RPMI8226 (cell line): ENCODE measurements at places on chromosomes 16 and 17.

DNA sequence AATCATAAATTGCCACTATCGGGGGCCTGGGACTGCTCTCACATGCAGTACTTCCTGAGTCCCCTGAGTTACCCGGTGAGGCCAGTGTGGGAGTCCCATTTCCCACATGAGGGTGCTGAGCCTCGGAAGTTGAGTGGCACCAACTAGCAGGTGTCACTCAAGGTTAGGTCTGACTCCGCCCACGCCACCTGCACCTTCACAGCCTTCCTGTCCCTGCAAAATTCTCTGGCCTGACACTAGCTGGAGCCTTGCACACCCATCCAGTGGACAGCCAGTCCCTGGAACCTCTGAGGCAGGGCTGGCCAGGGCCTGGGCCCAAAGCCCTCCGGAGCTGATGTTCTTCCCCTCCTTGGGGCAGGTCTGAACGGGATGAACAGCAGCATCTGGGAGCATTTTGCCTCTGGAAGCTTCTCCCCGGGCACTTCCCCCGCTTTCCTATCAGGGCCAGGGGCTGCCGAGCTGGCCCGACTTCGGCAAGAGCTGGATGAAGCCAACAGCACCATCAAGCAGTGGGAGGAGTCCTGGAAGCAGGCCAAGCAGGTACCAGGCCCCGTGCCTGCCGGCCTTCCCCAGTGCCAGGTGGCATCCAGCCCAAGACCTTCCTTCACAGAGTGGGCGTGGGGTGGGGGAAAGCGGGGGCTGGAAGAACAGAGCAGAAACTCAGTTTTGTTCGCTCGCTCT lies 21.9 kb downstream of the UNC13D start:
- DNase-seq = peak; percentile 71

DNA sequence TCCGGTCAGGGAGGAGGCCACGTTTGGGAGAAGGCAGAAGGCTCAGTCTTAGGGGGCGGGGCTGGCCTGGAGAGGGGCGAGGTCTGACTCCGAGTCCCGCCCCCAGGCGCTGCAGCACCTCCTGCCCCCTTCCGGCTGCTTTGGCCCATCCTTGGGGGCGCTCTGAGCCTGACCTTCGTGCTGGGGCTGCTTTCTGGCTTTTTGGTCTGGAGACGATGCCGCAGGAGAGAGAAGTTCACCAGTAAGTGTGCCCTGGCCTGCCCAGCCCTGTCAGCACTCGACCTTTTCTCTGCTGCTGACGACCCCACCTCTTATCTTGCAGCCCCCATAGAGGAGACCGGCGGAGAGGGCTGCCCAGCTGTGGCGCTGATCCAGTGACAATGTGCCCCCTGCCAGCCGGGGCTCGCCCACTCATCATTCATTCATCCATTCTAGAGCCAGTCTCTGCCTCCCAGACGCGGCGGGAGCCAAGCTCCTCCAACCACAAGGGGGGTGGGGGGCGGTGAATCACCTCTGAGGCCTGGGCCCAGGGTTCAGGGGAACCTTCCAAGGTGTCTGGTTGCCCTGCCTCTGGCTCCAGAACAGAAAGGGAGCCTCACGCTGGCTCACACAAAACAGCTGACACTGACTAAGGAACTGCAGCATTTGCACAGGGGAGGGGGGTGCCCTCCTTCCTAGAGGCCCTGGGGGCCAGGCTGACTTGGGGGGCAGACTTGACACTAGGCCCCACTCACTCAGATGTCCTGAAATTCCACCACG lies 1.5 kb downstream of the TNFRSF12A start:
- DNase-seq = peak; percentile 88

DNA sequence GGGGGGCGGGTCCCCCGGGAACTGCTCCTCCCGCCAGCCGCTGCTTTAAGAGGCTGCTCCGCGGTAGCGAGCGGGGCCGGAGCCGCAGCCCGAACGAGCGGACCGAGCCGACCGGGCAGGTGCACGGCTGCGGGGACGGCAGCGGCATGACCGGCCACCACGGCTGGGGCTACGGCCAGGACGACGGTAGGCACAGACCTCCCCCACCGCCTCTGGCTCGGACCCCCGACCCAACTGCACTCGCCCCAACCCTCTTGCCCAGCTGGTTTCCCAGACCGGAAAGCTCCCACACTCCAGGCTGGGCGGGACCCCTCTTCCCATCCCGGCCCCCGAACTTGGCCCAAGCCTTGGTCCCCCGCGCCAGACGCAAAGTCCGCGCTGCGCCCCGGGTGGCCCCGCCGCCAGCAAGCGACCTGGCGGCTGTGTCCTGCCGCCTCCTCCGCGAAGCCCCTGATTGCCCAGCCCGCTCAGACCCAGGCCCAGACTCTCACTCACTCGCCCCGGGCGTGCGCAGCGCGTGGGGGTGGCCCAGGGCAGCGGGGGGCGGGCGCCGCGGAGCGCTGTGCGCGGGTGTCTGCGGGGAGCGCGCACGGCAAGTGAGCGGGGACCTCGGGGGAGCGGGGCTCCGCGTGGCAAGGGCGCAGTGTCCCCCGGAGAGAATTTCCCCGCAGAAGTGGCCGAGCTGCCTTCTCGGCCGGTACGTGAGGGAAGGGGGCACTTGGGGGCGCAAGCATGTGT lies at the start of gene CA7:
CA7 (plus strand) TSS at position 73 of the 738 bp plus-strand sequence; CDS start at position 147, 74 bp downstream.
- DNase-seq = no peak

GRCh38 chr17:21296097-21297025 lies 11.8 kb downstream of the MAP2K3 start:
- peak; percentile 97 for DNase-seq
